ENCODE measurements at places on chromosomes 7 and 10.

DNA sequence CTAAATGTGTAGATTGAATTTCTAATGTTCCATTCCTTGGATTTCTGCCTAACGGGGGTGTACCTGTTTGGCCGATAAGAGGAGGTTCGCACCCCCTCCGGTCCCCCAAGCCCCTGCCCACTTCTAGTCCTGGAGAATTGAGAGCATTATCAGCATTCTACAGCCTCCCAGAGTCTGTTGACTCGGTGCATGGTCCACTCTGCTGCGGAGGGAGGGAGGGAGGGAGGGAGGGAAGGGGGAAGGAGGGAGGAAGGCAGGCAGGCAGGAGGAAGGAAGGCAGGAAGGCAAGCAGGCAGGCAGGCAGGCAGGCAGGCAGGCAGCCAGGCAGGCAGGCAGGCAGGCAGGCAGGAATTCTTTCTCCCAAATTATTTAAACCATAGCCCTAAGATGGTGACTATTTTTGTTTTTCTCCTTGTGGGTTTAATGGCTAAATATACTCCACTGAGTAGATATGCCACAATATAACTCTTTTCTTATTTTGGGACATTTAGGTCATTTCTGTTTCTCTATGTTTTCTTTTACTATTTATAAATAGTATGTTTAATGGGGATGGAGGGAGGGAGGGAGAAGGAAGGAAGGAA is 69.5 kb upstream of the CHST15 start:
- DNase-seq: no peak

DNA sequence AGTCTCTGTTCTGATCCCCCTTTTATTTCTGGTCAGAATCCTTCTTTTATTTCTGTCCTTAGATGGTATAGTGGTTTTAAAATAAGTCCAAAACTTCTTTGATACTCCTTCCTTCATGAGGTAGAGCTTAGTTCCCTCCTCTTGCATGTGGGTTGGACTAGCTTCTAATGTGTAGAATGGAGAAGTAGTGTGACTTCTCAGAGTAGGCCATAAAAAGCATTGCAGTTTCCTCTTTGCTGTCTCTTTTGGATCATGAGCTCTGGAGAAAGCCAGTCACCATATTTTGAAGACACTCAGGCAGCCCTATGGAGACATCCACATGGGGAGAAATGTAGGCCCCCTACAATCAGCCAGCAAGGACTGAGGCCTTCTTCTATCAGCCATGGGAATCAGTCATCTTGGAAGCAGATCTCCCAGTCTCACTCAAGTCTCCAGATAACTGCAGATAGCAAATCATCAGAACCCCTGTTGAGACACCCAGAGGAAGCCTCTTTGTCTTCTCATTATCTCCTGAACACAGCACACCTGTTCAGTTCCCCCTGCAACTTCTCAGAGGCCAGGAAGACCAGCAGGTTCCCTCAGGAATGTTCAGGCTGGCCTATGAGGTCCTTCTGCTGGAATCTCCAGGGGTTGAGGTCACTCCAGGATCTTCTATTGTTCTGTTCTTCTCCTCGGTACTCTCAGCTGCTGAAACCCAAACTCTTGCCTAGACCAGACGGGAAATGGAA is 511.9 kb upstream of the ZMIZ1 start:
- no peak for DNase-seq

- DNase-seq: no peak
Observed at GRCh38 chr7:7946486-7946885, 22.1 kb upstream of the GLCCI1 start.

GRCh38 chr7:118252087-118252486 is 27.6 kb downstream of the ANKRD7 start:
- no peak for DNase-seq

- DNase-seq: no peak
Observed at GRCh38 chr10:14374745-14375445, 44.2 kb upstream of the FRMD4A start.

- no peak for DNase-seq
Observed at GRCh38 chr7:99720800-99721595, 14.0 kb downstream of the CYP3A7 start.

DNA sequence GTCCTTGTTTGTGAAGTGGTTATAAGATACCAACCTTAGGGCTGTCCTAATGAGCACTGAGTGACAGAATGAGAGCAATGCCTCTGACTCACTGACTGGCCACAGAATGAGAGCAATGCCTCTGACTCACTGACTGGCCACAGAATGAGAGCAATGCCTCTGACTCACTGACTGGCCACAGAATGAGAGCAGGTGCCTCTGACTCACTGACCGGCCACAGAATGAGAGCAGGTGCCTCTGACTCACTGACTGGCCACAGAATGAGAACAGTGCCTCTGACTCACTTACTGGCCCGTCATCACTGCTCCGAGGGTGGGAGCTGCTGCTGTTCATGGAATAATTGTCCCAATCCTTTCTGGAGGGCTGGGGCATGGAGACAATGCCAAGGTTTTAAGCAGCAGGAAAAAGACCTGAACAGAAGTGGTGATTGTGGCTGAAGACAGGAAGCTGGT is 265.2 kb upstream of the PPP2R2D start:
- DNase-seq: no peak

DNA sequence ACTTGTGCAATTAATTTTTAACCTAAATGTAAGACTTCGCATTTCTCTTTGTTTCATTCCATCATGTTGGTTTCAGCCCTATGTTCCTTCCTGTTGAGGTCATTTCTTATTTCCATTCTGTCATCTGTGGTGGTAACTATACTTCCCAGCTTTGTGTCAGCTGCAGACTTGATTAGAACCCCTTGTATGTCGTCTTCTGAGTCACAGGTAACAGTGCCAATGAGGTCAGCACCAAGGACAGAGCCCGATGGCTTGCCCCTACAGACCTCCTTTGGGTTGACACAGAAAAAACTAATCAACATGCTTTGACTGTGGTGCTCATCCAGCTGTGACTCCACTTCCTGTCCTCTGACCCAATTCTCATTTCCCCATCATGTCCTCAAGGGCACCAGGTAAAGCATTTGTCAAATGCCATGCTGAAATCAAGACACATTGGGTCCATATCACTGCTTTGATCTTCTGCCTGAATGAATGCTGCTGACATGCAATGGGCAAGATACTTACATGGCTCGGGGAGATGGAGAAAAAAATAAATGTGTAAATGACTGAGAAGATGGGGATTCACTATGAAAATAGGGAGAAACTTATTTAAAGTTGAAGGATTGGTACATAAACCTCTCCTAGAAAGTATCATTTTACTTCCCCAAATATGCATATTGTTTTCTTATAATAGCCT is 25.6 kb upstream of the CRTAC1 start:
- DNase-seq: no peak

- no peak for DNase-seq
Observed at GRCh38 chr7:78178319-78178718, 379.7 kb downstream of the PHTF2 start.

DNA sequence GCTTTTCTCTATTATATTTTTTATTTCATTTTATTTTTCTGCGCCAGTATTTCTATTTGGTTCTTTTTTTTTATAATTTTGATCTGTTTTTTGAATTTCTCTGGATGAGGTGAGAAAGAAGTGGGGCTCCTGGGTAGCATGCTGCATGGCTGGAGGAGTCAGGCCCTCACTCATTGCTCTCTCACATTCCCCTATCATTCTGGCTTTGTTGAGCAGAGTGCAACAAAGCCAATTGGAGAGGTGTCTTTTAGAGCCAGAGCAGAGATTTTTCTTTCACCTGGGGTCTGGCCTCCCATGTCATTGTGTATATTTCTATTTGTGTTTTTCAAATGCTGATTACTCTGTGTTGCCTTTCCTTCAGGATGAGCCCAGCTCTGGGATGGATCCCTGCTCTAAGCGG is 330.0 kb upstream of the CDC14C start:
- no peak for DNase-seq

- DNase-seq: no peak
Observed at GRCh38 chr7:24216576-24217125, 67.3 kb upstream of the NPY start.

DNA sequence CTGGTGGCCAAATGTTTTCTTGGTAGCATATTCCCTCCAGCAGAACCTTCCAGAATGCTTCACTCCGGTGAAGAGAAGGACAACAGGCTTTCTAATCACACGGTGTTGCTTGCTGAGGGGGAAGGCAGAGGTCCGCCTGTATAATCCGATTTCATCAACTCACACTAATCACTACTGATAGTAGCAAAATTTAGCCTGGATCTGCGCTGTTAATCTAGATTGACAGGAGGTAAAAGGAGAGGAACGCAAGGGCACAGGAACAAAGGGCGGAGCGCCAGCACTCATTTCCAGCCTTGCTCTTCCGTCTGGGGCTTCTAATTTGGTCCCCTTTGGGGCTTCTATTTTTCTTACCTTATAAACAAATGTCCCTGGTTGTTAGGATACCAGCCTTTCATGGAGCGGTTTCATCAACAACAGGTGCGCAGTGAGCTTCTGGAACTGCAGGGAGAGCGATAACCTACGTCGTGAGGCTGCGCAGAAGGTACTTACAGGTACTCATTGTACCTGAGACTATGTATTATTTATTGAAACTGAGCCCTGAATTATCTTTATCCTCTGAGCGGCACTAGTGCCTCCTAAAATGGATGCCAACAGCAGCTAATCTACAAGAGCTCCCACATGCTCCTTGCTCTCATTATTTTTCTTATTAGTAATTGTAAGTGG is 150.6 kb downstream of the CACNB2 start:
- DNase-seq: no peak

DNA sequence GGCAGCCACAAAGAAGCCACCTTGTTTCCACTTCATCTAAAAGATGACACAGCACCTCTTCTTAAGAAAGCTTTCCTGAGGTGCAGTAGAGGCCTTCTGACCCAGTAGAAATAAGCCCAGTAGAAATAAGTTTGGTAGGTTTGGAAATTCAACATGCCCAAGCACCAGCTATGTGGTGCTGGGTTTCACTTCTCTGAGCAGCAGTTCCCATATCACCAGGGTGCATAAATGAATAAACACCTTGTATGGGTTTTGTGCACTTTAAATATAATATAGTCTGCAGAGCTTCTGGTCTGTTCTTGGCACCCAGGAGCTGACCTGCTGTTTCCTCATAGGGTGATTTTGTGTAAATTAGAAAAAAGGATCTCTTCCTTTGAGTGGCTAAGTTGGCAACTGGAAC is 492.4 kb upstream of the SORCS1 start:
- no peak for DNase-seq

GRCh38 chr7:84637568-84638338 is 443.2 kb upstream of the SEMA3A start:
- no peak for DNase-seq

DNA sequence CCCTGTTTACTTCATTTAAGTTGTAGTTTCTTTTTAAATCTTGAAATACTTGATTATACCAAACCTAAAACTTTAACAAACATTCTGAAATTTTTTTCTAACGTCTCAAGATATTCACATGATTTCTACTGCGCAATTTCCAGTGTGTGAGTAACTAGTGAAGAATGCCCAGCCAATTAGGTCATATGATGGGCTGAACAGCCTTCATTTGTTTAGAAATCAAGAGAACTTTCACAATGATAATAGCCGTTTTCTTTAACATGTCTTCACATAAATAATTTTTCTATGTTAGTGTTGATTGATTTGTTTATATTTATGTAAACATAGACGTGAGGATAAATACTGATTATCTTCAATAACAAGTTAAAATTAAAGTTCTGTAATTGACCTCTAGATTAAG is 21.8 kb downstream of the STAM start:
- no peak for DNase-seq

DNA sequence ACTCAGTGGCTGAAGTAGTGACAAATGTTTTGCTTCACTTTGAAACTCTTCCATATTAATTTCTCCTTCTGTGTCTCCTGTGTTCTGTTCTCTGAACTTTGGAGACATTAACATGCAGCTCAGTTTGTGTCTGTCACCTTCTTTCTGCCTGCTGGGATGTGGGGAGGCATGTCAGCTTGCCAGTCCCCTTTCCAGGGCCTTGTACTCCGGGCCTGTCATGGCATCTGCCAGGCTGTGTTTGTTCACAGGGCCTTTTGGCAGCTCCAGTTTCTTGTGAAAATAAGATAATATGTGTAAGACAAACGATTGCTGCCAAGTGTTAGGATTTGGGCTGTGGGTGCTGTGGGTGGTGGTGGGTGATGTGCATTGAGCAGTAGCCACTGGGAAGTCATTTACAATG is 76.1 kb upstream of the ELMO1 start:
- no peak for DNase-seq

DNA sequence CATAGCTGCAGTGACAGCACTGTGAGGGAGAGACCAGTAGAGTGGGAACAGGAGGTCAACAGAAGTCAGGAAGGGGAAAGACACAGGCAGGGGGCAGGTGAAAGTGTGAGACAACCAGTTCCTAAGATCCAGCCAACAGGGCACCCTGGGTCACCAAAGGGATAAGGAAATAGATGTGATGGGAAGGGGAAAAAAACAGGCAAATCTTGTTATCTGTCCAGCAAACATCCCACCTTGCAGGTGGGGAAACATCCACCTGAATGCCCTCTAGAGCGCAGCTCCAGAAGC is 42.5 kb downstream of the DPCD start:
- no peak for DNase-seq

GRCh38 chr10:108902619-108903285 is 1020.6 kb downstream of the XPNPEP1 start:
- DNase-seq: no peak

DNA sequence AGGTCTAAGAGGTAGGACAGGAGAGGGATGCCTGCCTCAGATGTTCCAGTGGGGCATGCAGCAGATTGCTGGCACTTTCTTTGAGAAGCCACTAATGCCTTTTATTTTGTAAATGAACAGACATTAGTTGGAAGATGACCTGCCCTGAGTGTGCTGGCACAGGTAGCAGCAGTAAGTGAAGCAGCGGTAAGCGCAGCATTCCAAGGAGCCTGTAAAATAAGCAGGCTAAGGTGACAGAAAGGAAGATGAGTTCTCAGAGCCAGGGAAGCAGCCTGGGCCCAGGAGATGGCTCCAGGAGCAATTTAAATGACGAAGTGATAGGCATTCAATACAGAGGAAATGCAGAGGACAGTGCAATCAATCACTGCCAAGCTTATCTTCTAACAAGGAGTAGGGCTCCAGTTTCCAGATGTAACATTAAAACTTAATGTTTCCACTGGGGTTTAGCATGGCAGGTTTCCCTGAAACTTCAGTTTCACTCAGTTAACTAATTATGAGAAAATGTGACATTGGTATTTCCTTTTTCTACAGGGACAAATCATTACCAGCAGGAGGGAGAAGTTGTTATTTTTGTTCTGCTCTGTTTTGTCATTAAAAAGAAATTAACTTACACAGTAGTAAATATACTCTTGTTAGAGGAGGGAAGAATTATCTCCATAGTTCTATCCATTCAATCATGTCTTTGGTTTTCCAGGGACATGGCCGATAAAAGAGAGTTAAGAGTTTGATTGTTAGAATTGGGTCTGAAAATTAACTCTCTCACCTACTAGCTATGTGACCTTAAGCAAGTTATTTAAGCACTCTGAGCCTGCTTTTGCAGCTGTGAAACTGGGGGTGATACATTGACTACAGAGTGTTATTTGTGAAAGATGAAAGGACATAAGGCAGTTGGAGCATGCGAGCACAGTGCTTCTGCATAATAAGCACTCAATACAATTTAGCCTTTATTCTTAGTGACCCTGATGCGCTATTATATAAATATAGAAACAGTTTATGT is 96.6 kb upstream of the PTN start:
- DNase-seq: no peak

- DNase-seq: no peak
Observed at GRCh38 chr7:6252341-6252746, 20.1 kb downstream of the CYTH3 start.

GRCh38 chr7:38629651-38630510 is 1.3 kb downstream of the AMPH start:
- no peak for DNase-seq
